ENCODE measurements at places on chromosomes 13 and 19. TPM values are rescaled to one million over a fixed set of nuclear protein-coding genes. Genes with fewer than 3 reads are reported as not detected.

Gene ADAMTSL5
- 0.99 TPM for total RNA-seq

DNA sequence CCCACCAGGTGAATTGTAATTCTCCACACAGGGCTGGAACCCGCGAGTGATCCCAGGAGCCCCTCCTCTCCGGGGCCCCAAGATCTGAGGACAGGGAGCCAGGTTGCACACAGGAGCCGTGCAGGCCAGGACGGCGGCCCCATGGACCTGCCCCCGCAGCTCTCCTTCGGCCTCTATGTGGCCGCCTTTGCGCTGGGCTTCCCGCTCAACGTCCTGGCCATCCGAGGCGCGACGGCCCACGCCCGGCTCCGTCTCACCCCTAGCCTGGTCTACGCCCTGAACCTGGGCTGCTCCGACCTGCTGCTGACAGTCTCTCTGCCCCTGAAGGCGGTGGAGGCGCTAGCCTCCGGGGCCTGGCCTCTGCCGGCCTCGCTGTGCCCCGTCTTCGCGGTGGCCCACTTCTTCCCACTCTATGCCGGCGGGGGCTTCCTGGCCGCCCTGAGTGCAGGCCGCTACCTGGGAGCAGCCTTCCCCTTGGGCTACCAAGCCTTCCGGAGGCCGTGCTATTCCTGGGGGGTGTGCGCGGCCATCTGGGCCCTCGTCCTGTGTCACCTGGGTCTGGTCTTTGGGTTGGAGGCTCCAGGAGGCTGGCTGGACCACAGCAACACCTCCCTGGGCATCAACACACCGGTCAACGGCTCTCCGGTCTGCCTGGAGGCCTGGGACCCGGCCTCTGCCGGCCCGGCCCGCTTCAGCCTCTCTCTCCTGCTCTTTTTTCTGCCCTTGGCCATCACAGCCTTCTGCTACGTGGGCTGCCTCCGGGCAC lies 3.9 kb downstream of the FFAR1 start:
- no peak for DNase-seq

Gene CRLF1
- 9.5 TPM for total RNA-seq

Gene ATCAY
- total RNA-seq: 31.6 TPM

DNA sequence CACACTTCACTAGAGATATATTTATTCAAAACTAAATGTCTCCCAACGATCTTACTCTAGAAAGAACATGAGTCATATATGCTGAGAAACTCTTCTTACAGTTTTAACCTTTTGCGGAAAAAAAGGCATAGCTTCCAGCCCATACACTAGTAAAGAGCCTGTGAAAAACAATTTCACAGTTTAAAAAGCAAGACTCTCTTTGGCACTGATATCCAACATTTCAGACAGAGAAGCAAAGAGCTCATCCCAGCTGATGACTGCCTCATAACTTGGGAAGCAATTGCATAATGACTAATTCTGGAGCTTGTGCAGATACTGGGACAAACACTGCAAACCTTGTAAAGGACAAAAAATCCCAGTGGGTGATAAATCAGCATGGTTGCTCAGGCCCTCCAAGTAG lies 88.0 kb downstream of the ENOX1 start:
- no peak for DNase-seq

DNA sequence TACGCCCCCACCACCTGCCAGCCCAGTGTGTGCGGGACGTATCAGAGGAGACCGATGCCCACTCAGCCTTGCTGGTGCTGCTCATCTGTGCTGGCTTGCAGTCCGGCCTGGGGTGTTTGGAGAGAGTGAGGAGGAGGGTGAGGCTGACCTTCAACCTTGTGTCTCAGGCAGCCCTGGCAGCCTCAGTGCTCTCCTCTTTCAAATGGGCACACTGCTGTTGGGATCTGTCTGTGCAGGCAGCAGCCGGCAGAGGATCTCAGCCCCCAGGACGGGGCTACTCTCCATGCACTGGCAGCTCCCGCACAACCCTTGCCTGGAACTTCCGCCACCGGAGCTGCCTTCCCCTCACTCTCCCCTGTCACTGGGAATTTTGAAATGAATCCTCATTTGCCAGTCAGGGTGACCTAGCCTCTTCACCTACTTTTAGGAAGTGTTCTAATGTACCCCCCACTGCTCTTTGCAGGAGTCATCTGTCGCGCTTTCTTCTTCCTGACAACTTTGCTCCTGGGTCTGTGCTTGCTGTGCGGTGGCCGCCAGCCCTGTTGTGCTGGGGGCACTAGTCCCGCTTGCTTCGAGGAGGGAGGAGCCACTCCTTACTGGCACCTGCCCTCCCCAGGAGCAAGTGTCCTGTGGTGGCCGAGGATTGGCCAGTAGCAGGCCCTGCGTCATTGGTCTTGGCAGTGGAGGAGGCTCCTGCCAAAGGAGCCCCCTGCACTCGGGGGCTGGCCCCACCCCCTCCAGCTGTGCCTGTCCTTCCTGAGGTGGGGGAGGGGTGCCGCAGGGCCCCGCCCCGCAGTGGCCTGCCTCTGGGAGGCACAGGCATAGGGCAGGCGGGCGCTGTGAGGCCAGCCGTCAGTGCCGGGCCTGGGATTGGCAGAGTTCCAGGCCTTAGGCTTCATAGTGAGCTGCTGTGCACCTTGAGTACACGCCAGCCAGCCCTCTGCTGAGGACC lies 53.4 kb downstream of the TSSK6 start:
- DNase-seq: peak; percentile 88

Gene KLF1
- 0.59 TPM for total RNA-seq

DNA sequence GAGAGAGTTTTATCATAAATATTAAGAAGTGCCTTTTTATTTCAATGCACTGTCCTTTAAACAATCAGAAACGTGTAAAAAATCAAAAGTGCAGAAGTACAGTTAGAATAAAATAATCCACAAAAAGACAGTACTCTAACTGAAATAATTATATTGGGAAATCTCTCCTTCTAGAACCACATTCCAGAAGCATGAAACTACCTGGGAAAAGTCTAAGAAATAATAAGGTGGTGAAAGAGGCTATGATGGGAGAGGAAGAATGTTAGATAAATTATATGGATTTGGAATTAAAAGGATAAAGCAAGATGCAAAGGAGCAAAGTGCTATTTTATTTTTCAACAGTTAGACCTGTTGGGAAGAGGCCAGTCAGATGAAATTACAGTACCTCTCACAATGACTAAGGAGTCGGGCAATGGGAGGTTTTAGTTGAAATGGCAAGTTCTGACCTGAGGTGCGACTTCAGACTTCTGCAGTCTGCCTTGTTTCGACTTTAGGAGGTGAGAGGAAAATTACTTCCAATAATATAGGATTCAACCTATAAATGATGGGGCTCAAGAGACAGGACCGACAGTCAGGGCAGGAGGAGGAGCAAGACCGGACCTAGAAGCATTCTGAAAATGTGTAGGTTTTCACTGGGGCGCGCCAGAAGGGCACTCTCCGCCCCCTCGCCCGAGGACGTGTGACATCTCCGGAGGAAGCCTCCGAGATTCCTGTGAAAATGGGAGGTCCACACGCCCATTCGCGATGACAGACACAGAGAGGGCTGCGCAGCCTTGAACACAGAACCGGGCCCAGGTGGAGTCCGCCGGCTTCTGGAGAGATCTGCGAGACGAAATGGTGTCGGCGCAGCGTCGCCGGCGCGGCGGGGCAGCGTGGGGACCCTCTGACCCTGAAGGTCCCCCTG lies 717 bp downstream of the SPRYD7 start:
- DNase-seq: peak; percentile 3

DNA sequence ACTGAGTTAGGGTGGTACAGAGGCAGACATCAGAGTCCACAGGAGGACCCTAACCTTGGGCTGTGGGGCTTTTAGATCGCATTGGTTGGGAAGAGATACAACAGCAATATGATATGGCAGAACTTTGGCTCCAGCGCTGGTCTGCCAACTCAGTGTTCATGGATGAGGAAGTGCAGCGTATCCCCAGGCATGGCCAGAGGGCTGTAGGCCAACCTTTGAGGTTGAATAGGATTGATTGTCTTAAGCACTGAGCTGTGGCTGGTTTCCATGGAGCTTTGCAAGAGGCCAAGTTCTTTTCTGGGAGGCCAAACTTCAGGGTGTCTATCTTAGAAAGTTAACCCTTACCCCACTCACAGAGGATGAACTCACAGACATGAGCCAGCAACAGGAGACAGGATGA lies 144.1 kb upstream of the TMTC4 start:
- DNase-seq: no peak

Gene TMEM238
- total RNA-seq: 3.8 TPM
